T-helper 9 cell (primary cell): ENCODE measurements at places on chromosomes 12 and 14.

GRCh38 chr12:14956024-14956891 is 5.1 kb downstream of the ARHGDIB start:
- no peak for DNase-seq

- no peak for DNase-seq
These were observed 136.6 kb upstream of the OVCH1 start for GRCh38 chr12:29634057-29634456.

DNA sequence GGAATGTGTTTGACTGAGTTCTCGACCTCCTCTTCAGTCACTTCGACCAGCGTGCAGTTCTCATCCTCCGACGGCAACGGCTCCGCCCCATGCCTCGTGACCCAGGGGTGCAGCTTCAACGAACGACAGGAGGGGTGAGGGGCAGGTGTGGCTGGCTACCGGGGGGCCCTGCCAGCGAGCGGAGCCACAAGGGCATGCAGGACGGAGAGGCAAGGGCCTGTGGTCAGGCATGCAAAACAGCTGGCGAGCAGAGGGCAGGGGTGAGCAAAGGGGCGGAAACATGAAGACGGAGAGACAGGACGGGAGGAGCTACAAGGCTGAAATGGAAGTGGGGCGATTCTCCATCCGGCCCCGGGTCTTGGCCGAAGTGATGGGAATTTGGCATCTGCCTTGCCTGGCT is 38.7 kb downstream of the P2RX4 start:
- no peak for DNase-seq

GRCh38 chr12:123410041-123410412 is 26.1 kb downstream of the KMT5A start:
- no peak for DNase-seq

DNA sequence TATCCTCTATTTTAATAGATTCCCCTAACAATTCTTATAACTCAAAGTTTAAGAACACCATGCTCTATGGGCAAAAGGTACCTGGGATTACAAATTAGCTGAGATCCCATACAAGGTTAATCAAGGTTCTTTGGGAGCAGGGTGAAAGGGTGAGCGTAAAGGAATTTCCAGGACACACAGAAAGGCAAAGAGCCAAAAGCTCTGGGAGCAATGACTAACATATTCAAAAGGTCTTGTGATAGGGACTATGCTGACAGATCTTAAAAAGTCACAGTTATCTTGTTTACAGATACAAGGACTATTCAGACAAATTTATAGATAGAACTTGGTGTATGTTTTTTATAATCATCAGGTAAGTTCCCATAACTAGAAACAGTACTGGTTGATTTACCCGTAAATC is 19.5 kb upstream of the PPFIBP1 start:
- no peak for DNase-seq
